GM23338 (cell line): ENCODE measurements at places on chromosomes 16 and 17.

DNA sequence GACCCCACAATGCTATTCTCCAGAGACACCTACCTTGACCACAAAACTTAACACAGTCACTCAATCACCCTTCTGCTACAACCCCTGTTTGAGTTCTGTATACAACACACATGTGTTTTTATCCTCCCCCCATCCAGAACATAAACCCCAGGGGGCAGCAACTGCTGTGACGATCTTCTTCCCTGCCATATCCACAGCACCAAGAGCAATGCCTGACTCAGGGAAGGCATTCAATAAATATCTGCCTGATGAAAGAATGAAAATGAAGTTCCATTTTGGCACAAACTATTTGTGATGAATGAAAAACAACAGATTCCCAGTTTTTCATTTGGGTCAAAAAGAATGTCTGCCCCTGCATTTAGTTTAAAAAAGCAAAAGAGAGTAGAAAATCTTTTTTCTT lies 27.0 kb downstream of the ASIC2 start:
- no peak for DNase-seq

DNA sequence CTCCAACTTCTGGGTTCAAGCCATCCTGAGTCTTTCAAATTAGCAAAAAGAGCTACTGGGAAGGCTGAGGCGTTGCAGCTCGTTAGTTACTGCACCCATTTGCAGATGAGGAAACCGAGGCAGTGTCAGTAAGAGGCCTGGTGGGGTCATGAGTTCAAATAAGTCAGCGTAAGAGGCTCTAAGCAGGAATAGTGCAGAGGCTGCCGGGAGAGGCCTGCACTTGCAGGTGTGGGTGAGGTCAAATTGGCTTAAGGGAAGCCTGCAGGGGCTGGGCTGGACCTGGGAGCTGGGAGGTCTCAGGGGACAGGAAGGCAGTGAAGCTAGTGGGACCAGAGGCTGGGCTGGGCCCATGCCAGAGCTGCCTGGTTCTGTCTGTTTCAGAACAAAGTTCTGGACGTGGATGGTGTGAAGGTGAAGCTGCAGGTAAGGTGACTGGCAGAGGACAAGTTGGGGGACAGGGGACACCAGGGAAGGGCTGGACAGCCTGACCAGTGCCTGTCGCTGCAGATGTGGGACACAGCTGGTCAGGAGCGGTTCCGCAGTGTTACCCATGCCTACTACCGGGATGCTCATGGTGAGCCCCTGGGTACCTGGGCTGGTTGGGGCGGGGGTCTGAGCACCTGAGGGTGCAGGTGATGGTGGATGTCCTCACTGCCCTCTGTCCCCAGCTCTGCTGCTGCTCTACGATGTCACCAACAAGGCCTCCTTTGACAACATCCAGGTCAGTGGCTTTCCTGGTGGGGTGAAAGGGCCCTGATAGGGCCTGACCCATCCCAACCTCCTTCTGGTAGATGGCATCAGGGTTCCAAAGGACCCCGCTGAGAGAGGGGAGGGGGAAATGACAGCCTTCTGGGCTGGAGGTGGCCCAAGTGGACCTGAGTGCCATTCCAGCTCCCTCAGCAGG lies 3.0 kb downstream of the RAB26 start:
- DNase-seq = peak; percentile 58

DNA sequence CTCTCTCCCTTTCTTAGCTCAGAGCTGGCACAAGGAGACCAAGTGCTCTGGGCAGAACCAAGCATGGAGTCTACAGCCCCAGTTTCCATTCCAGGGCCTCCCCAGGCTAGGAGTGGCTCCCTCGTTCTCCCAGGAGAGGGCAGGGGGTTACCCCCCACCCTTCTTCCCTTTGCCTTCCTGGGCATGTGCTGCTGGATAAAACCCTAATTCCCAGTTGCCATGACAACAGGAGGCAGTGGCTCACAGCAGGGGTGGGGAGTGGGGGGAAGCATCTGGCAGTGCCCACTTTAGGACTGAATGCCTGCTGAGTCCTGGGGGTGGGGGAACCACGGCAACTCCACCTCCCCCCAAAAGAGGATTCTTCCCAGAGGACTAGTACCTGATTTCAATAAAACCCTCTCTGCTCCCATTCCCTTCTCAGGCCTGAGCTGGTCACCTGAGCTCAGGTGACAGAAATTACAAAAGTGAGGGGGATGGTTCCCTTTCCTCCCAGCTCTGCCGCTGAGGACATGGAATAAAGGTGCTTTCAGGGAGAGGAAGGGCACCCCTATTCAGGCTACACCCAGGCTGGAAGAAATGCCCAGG lies 1.8 kb downstream of the MPP2 start:
- DNase-seq = peak; percentile 51

DNA sequence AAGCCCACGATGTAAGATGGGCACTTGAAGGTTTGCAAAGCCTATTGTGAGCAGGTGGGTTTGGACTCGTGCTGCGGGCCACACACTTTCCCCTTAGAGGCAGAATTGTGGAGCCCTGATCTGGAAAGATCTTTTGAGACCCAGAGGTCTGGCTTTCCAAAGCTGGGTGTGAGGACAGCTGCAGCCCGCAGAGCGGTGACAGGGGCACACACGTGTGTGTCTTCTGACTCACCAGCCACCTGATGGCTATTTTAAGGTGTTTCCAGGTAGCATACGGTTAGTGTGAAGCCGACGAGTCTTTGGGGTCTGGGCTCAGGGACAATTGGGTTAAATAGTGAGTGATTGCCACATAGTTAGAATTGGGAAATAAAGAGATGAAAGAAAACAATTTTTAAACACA lies 108.9 kb upstream of the GSE1 start:
- DNase-seq = no peak

GRCh38 chr17:75633486-75634375 lies 497 bp downstream of the SMIM5 start:
- peak; percentile 97 for DNase-seq

DNA sequence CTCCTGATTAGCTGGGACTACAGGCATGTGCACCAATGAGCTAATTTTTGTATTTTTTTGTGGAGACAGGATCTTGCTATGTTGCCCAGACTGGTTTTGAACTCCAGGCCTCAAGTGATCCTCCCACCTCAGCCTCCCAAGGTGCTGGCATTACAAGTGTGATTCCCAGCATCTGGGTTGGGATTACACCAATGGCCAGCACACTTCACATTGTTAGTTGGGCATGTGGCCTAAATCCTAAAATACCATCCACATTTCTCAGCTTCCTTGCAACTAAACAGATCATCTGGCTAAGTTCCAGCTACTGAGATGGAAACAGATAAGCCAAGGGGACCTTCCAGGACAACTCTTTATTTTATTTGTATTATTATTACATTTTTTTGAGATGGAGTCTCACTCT lies 9.9 kb downstream of the RABEP2 start:
- DNase-seq = no peak

GRCh38 chr16:2787961-2788360 lies 601 bp upstream of the PRSS33 start:
- DNase-seq = no peak
